ENCODE measurements at places on chromosomes 12 and 14. TPM values are rescaled to one million over a fixed set of nuclear protein-coding genes. Genes with fewer than 3 reads are reported as not detected.

DNA sequence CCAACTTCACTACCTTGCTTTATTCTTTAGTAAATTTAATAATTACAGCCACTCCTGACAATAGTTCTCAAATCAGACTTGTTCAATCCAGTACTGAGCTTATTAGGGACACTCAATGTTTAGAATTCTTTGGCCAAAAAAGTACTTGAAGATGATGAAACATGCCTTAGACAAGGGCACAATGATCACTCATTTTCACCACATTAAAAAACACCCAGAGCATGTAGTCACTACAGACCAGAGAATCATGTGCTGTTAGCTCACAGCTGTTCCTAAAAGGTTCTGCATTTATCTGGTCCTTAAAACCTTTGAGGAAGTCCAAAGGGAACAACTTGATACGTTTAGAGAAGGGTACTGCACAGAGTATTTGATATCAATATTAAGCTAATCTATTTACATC is 98.7 kb downstream of the INSM2 start:
- DNase-seq, result no peak

- DNase-seq, result no peak
These were observed 17.9 kb downstream of the FOXN3 start for GRCh38 chr14:89399157-89399556.

DNA sequence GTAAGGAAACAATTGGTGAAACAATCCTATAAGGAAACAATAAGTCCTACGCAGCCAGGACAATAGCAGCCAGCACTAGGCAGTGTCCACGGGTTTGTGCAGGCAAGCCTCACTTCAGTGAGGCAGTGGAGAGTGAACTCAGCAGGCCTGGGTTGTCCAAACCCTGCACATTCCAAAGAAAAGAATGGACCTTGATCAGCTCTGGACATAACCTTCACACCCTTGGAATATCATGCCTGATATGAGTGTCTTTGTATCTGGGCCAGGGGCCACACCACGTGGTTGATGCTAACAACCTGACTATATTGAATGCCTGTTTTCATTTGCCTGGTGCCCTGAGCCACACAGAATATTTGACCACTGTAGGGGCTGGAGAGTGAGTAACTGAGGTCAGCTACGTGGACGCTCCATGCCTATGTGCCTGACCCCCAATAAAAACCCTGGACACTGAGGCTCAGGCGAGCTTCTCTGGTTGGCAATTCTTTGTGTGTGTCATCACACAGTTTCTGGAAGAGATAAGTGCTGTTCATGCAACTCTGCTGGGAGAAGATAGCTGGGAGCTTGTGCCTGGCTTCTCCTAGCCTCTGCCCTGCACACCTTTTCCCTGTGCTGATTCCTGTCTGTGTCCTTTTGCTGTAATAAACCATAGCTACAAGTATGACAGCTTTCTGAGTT is 81.4 kb upstream of the NCOR2 start:
- DNase-seq, result no peak

- DNase-seq, result no peak
These were observed 23.0 kb downstream of the KLRK1 start for GRCh38 chr12:10366875-10367274.

The SDSL gene
- total RNA-seq, result 8.5 TPM

The KCNH3 gene
- 0.27 TPM for total RNA-seq

Measured in Right ventricle myocardium inferior (tissue), 1 donor.